Sigmoid colon (tissue), 7 donors: ENCODE measurements at places on chromosomes 2 and 18. TPM values are rescaled to one million over a fixed set of nuclear protein-coding genes. Genes with fewer than 3 reads are reported as not detected.
A peak's percentile ranks its signal among the peaks of the same experiment; 100 is the strongest.

Gene EFR3B
- total RNA-seq: 1.4 TPM

Gene UGT1A8
- total RNA-seq: not detected

Gene TTC32
- 7.3 TPM for total RNA-seq

Gene APLF
- 11.0 TPM for total RNA-seq

Gene RGPD8
- total RNA-seq: 23.1 TPM

Gene PRKCE
- 21.9 TPM for total RNA-seq

Gene TIA1
- 97.7 TPM for total RNA-seq

Gene DSG4
- not detected for total RNA-seq

Gene SATB2
- 2.5 TPM for total RNA-seq

Gene ADCY3
- total RNA-seq: 17.5 TPM

Gene GAREM2
- total RNA-seq: 1.1 TPM

- DNase-seq: no peak
These were observed 23.4 kb downstream of the LCLAT1 start for GRCh38 chr2:30470426-30470825.

DNA sequence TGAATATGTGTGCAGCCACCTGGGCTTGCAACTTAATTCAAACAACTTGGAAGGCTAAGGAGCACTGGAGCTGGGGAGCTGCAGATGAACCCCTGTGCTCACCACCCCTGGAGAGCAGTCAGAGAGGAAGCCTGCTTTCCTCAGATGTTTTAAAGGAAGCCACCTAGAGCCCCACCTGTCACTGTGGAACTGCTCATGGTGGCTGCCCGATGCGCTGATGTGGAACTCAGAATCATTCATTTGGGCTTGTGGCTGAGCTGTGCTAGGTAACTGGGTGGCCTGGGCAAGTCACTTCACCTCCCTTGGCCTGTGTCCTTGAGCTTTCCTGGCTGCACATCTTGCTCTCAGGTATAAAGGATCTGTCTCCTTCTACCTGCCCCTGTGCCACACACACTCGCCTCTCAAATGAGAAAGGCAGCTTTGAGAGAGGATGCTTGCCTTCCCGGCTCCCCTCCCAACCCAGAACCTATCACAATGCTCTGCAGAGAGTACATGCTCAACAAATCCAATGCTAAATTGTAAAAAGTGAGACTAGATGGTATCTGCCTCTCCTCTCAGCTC, 41.3 kb downstream of the BCL11A start:
- no peak for DNase-seq

- no peak for DNase-seq
These were observed 101.9 kb downstream of the DNER start for GRCh38 chr2:229612384-229612971.

GRCh38 chr2:232984451-232985207, 28.4 kb downstream of the NGEF start:
- no peak for DNase-seq

- no peak for DNase-seq
These were observed 64.7 kb upstream of the TTC39C start for GRCh38 chr18:23949863-23950262.

GRCh38 chr2:183063083-183063482, 15.5 kb upstream of the DUSP19 start:
- no peak for DNase-seq

GRCh38 chr2:127416506-127417001, 1.7 kb upstream of the PROC start:
- no peak for DNase-seq

- no peak for DNase-seq
These were observed 13.1 kb upstream of the ANKRD12 start for GRCh38 chr18:9123520-9123919.

- DNase-seq: no peak
These were observed 107.7 kb downstream of the HNMT start for GRCh38 chr2:138071720-138072719.

GRCh38 chr2:53208815-53209214, 558.8 kb upstream of the CHAC2 start:
- no peak for DNase-seq

- peak; percentile 61 for DNase-seq
These were observed 205.4 kb downstream of the HDAC4 start for GRCh38 chr2:239195318-239195871.

DNA sequence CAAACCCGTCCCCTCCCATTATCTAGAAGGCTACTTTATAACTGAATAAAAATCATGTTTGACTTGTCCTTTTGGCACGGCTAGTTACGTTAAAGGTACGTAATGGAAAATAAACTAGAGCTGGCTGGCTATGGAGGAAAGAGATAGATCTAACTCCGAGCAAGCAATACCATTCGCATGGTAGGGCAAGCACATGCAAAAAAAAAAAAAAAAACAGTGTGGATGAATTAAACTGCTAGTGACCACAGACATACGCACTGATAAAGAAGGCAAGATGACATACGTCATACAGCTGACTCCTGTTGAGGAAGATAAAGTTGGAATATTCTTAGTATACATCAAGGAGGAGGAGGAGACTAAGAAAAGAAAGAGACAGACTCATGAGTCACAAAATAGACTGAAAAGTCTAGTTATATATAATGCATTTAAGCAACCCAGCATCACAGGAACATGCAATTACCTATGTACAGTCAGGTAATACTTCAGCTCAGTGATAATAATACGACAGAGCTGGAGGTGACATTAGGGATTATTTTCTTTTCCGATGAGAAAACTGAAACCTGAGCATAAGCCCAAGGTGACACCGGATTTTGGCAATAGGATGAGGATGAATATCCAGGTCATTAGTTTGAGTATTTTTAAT, 37.9 kb upstream of the NARS1 start:
- DNase-seq: no peak

DNA sequence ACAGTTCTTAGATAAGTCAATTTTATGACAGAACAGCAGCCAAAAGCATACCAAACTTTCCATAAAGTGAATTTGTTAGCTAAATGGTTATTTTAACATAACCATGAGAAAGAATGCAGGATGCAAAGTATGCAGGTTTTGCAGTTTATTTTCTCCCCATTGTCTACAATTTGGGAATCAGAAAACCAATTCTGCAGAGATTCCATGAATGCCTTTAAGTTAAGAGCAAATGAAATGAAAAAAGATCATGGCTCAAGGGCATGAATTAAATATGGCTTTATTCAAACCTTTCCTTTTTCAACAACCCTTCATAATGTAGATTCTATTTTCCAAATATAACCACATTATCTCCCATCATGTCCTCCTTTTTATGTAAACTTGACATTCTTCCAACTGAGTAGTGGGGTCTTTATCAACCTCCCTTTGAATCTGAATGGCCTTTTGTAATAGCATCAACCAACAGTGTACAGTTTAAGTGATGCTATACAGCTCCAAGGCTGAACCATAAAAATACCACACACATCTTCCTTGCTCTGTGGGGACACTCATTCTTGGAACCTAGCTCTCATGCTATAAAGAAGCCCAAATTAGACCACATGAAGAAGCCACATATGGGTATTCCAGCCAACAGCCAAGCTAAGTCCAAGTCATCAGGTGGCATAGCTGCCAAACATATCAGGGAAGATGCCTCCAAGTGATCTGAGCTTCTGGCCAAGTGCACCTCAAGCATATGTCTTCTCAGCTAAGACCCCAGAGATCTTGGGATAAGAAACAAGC, 49.8 kb downstream of the PIAS2 start:
- DNase-seq: no peak

- DNase-seq: no peak
These were observed 440.9 kb downstream of the ZEB2 start for GRCh38 chr2:144078802-144079724.

GRCh38 chr2:117987121-117987520, 26.7 kb downstream of the CCDC93 start:
- no peak for DNase-seq

- no peak for DNase-seq
These were observed 171.6 kb downstream of the BCL2 start for GRCh38 chr18:63147973-63148372.

DNA sequence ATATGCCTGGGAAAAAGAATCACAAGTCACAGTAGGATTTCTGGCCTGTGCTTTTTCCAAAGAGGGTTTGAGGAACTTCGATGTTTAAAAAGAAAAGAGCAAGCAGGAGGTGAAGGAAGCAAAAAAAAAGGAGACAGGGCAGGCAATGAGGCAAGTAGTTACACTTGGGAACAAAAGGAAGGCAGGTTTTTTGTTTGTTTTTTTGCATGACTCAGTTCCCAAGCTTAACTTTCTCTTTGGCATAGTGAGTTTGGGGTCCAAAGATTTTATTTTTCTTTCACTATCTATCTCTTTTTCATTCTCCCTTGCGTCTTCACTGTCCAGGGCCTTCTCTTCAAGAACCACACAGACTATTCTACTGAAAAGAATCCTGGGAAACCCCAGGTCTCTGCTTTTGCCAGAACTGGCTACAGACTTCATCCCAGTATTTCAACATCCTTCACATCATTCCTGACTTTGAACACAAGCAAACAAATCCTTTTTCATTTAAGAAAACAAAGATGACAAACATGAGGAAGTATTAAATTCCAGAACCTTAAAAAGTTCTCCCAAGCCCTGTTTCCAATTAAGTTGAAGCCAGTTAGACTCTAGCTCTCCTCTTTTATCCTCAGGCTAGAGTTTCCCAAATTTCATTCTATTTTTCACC, 210.7 kb upstream of the RND3 start:
- DNase-seq: no peak

GRCh38 chr2:60488291-60488690, 65.2 kb downstream of the BCL11A start:
- no peak for DNase-seq

GRCh38 chr2:176534798-176535466, 265.7 kb downstream of the MTX2 start:
- DNase-seq: no peak

- no peak for DNase-seq
These were observed 40.5 kb downstream of the CNTNAP5 start for GRCh38 chr2:124065636-124066035.

DNA sequence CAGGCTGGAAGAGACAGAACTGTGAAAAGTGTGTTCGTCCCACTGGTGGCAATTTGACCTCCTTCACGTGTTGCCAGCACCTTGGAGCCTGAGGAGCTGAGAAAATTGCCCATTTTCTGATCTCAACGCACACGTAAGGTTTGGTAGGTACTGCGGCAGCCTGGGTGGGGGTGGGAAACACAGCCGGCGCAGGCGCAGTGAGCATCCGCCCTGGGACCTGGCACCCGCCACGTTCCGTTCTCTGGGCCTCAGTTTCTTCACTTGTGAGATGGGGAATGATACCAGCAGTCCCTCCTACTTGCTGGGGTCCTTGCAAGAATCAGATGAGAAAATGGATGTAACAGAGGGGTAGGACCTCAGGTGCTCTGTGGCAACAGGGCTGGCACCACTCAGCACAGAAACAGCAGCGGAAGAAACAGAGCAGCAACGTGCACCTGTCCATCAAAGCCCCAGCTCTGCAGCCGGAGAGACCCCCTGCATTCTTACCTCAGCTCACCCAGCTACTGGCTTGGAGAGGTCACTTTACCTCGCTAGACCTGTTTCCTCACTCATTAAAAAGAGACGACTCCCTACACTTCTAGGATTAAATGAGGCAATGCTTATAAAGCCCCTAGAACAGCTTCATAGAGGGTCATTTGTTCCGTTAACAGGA, 458.0 kb upstream of the ID2 start:
- no peak for DNase-seq

GRCh38 chr2:174529916-174530315, 43.1 kb upstream of the GPR155 start:
- DNase-seq: no peak

DNA sequence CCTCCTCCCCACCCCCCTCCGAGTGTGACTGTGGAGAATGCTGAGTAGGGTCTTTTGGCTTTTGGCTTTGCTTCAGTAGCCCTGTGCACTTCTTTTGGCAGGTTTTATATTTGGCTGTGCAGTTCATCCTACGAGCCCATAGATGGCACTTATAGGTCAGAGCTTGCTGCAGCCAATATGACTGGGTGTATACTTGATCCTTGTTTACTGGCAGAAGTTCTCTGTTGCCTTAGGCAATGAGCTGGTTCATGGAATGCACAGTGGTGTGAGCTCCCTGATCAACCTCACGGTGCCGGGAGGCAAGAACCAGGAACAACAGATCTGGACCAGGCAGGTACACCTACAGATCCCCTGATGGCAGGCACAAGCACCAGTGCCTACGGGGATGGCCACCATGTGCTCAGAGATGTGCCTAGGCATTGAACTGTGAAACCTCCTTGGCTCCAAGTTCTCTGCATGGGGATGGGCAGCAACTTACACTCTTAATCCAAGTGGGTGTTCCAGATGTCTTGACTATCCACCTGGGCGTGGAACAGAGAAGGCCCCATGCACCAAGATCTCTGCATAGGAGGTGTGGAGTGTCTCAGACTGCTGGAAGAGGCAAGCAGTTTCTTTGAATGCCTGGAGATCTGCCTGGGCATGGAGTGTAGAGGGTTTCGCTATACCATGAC, 190.4 kb downstream of the KIAA1328 start:
- no peak for DNase-seq

DNA sequence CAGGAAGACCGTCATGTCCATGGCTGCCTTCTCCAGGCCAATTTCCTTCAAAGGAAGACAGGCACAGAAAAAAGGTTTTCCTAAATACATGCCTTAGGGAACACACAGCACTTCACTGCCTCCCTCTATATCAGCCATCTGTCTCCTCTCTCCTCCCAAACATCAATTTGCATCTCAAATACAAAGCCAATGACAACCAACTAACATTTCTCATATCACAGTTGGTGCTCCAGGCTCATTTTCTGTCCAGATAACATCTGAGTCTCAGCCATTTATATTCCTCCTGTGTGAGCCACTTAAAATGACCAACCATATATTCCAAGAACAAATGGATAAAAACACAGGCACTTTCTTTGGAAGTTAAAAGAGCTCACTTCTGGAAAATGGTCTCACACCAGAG, 62.5 kb upstream of the ACAA2 start:
- DNase-seq: no peak

GRCh38 chr2:167509586-167509985, 621.3 kb downstream of the XIRP2 start:
- no peak for DNase-seq

DNA sequence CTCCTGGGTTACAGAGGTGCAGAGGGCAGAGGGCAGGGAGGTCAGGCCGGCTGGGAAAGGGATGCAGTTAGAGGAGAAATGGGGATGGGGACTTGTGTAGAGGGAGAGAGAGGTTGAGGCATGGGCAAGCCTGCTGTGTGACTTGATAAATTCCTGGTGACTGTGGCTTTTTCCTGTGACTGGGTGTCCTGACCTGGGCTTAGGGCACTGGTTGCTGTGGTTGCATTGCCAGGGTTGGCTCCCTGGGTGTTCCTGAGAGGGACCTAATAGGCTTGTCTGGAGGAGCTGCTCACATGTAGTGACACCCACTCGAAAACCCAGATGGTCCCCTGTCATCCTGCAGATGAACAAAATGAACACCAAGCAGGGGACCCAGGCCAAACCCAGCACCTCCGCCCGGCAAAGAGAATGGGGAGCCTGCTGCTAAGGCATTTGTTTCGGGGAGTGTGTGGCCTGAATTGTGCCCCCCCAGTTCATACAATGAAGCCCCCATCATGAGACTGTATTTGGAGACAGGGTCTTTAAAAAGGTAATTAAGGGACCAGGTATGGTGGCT, 78.6 kb downstream of the VWA3B start:
- no peak for DNase-seq

- no peak for DNase-seq
These were observed 643.1 kb upstream of the LRRTM1 start for GRCh38 chr2:80947601-80948130.
